ENCODE measurements at places on chromosomes 2 and 18.
A peak's percentile ranks its signal among the peaks of the same experiment; 100 is the strongest.

DNA sequence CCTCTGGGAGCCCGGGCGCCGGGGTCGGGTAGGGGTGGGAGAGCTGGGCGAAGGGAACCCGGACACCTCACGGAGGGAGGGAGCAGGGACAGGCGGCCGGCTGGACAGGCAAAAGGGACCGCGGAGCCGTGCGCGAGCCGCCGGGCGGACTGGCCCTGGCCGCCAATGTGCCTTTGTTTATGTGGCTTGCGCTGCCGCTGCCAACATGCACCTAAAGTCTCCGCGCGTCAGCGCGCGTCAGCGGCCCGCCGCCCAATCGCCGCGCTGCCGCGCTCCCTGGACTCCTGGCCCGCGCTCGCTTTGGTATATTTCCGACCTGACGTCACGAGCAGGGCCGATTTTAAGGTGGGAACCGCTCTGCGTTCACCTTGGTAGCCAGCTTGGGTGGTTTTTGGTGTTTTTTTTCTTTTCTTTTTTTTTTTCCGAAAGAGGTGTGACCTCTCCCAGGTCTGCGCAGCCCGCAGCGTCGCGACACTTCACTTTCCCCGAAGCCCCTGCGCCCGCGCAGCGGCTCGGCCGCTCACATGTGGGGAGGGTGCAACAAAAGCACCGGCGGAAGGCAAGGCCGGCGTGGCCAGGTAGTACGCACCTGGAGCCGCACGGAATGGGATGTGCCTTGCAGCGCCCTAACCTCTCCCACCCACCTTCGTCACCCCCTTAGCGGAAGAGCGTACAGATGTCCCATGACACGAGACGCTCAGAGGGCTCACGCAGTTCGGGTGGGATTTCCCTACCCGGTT is at the start of gene NR4A2:
Gene NR4A2, minus strand, starts transcription at position 188 of the 740 bp plus-strand sequence. CDS start 2,535 bp downstream, outside the sequence.
- peak; percentile 90 for DNase-seq

- DNase-seq = no peak
Measured at GRCh38 chr2:34001557-34001956, 402.5 kb upstream of the FAM98A start.

GRCh38 chr2:36663851-36664695 is 32.4 kb upstream of the VIT start:
- DNase-seq = no peak

- DNase-seq = no peak
Measured at GRCh38 chr2:54750040-54750439, 26.6 kb downstream of the EML6 start.

- DNase-seq = no peak
Measured at GRCh38 chr18:69032009-69032408, 234.1 kb downstream of the CCDC102B start.

- no peak for DNase-seq
Measured at GRCh38 chr2:173087214-173087581, 11.6 kb downstream of the MAP3K20 start.

- DNase-seq = no peak
Measured at GRCh38 chr2:238698072-238698352, 149.9 kb upstream of the TWIST2 start.

DNA sequence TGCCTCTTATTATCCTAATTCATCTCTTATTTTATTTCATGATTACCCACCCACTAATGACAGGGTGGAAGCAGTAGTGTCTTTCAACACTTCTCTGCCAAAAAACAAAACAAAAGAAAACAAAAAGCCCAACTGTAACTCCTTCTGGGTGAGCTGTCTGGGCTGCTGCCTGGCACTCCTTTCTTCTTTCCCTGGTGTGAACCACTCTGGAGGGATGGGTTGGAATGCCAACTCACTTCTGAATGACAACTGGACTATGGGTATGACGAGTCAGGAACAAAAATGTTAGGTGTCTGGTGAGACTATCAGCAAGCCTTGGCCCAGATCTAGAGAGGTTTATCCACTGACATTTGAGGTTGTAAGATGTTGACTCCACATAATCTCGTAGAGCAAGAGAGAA is 88.3 kb upstream of the ITGB6 start:
- no peak for DNase-seq

GRCh38 chr2:134846213-134846612 is 7.8 kb downstream of the ACMSD start:
- DNase-seq = no peak

DNA sequence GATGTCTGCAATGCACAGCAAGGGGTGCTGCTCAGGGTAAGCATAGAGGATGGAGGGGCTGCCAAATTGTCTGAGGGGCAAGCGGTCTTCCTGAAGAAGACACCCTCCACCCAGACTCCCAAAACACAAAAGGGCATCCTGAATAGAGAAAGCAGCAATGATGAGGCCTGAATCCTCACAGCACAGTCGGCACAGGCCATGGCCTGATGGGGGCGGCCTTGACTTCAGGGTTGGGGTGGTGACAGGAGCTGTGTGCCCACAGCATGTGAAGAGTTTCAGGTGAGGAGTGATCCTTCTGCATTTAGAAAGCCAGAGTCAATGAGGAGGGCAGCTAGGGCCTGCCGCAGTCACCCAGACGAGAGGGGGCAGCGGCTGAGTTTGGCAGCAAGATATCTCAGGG is 159.4 kb downstream of the GALNT14 start:
- DNase-seq = no peak

DNA sequence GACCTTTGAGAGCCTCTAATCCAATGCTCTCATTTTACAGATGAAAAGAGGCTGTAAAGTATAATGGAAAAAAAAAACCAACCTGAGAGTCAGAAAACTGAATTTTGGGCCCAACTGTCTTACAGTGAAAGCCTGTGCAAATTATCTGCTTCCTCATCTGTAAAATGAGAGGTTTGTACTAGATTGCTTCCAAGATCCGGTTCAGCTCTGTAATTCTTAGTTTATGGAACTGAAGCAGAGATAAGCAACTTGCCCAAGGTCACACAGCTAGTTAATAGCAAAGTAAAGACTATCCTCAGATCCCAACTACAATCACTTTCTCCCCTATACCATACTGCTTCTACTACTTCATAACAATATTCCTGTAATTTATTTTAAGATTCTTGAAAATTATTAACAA is 6.3 kb downstream of the TLK1 start:
- no peak for DNase-seq

- no peak for DNase-seq
Measured at GRCh38 chr2:69203166-69203985, 183.7 kb downstream of the GFPT1 start.

GRCh38 chr2:235614900-235615712 is 121.3 kb downstream of the AGAP1 start:
- DNase-seq = no peak

GRCh38 chr2:221254299-221254698 is 317.8 kb downstream of the EPHA4 start:
- DNase-seq = no peak

GRCh38 chr2:202327858-202328257 is 48.3 kb upstream of the BMPR2 start:
- no peak for DNase-seq

DNA sequence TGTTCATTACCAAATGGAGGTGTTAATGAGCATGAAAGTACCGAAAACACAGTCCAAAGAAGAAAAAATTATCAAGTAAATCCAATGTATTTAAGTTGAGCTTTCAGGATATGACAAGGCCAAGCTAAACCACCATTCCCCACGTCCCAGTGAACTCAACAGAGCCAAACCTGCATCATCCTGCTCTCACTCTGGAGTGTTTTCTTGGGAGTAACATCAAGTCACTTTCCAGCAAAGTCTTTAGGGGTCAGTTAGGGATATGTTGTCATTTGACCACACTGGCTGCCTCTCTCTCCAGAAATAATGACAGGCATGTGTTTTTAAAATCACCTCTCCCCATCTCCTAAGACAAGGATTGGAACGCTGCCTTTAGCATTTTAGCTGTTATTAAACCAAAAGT is 140.5 kb downstream of the SRBD1 start:
- no peak for DNase-seq

GRCh38 chr2:120856421-120856862 is 120.8 kb downstream of the GLI2 start:
- no peak for DNase-seq

GRCh38 chr2:176844461-176844860 is 368.1 kb upstream of the HNRNPA3 start:
- no peak for DNase-seq

GRCh38 chr2:3173031-3173430 is 204.6 kb downstream of the EIPR1 start:
- no peak for DNase-seq

- no peak for DNase-seq
Measured at GRCh38 chr2:233714121-233714520, 1.4 kb downstream of the UGT1A5 start.

- DNase-seq = no peak
Measured at GRCh38 chr2:102027036-102027980, 35.5 kb downstream of the IL1R2 start.

GRCh38 chr2:189096769-189097447 is 82.7 kb downstream of the COL5A2 start:
- no peak for DNase-seq

DNA sequence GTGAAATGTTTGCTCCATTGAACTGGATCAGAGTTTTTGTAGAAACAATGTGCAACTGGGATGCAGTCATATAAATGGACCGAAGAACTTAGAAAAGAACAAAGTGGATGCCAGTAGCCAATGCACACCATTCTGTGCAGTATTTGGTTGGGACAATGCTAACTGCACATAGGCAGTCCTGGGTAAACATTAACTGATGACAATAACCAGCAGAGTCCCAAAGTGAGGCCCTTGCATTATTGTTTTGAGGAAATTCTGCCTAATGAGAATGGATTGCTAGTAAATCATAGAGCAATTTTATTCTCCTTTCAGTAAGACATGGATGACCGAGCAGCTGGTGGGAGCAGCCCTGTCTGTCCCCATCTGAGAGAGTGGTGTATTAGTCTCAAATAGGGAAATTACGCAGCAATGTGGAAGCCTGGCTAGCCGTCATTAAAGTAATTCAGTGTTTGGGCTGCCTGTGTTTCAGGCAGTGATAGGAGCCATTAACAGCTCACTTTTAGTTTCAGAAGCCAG is 94.9 kb downstream of the KCTD1 start:
- no peak for DNase-seq

GRCh38 chr2:179251870-179252269 is 12.8 kb downstream of the SESTD1 start:
- DNase-seq = no peak

- no peak for DNase-seq
Measured at GRCh38 chr2:102025583-102026267, 34.0 kb downstream of the IL1R2 start.

DNA sequence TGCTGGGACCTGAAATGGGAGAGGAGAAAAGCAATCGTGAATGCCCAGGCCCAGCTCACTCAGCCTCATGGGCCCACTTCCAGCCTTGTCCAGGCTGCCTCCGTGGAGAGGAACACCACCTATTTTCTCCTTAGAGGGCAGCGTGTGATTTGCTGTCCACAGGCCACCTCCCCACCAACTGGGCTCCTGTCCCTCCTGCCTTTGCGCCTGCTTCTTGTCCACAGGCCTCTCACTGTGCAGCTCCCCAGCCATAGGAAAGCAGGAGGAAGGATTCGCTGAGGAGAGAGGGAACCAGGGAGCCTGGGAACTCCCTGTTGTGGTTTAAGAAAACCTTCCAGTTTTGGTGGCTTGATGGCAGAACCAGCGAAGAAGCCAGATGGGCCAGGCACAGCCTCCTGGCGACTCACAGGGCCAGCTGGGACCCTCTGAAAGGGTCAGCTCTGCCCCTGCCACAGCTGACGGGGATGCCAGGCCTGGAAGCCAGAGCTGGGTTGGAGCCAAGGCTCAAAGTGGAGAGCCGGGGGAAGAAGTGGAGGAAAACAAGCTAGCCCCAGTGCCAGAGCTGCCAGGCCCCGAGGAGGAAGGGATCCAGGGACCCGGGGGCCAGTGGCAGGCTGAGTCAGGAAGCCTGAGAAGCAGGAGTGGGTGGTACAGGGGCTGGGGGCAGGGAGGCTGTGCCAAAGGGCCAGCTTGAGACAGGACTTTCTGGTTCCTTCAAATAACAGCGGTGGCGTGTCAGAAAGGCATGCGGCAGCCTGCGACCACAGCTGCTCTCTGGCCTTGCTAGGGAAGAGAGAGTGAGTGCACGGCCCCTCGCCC is 9.9 kb downstream of the TMBIM1 start:
- DNase-seq = no peak

DNA sequence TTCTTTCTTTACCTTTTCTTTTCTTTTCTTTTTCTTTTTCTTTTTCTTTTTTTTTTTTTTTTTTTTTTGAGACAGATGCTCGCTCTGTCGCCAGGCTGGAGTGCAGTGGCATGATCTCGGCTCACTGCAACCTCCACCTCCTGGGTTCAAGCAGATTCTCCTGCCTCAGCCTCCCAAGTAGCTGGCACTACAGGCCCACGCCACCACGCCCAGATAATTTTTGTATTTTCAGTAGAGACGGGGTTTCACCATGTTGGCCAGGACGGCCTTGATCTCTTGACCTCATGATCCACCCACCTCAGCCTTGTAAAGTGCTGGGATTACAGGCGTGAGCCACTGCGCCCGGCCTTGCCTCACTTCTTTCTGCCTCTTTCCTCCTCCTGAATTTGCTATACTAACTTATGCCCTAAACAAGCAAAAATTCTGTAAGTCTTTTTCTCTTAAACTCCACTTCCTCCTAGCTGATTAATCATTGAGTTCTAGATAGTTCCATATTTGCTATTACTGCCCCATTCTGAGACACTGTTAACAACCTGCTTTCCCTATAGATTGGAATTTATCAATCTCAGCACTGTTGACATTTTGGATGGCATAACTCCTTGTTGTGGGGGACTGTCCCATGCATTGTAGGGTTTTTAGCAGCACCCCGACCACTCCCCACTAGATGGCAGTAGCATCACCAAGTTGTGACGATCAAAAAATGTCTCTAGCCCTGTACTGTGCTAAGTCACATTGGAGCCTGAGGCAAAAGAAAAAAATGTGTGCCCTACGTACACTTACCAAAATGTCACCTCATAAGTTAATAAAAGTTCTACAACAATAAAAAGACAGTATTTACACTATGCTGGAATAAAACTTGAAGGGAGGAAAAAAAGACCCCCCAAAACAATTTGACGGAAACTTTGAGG is 16.4 kb upstream of the THADA start:
- DNase-seq = peak; percentile 49

GRCh38 chr2:181457741-181458425 is 697 bp downstream of the ITGA4 start:
- no peak for DNase-seq

GRCh38 chr18:54134053-54134452 is 90.4 kb downstream of the MBD2 start:
- no peak for DNase-seq

GRCh38 chr2:65349863-65350262 is 82.5 kb downstream of the SPRED2 start:
- DNase-seq = no peak

DNA sequence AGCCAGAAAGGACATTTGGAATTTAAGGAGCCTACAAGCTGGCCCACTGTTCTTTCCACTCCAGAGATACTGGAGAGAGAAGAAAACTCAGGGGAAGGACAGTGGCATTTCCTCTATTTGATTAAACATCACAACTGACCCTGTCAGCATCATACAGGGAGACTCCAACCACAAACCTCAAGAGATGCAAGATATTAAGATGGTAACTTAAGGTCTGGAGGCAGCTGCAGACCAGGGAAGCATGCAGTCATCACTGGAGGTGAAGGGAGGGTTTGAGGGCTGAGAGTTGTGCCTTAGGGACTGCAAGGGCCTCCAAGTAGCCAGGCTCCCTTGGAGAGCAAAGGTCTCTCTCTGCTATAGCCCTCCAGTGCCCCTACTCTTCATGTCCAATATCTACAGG is 67.4 kb downstream of the RNF152 start:
- no peak for DNase-seq

- no peak for DNase-seq
Measured at GRCh38 chr2:157592948-157593347, 35.7 kb downstream of the ACVR1C start.

- DNase-seq = peak; percentile 7
Measured at GRCh38 chr2:168961450-168962229, 60.5 kb downstream of the G6PC2 start.

GRCh38 chr2:25410370-25410769 is 68.6 kb upstream of the DNMT3A start:
- DNase-seq = no peak
